Lung (tissue), 17 donors: ENCODE measurements at places on chromosomes 2 and 18. TPM values are rescaled to one million over a fixed set of nuclear protein-coding genes. Genes with fewer than 3 reads are reported as not detected.

GRCh38 chr18:76456018-76456750 is 38.9 kb downstream of the ZNF516 start:
- no peak for DNase-seq
- no peaks in the 10 kb centered on the region for H3K36me3 ChIP-seq
- H3K4me3 ChIP-seq, result no peak overlapping the region
- H3K4me1 ChIP-seq, result peaks cover 4% of the 10 kb centered on the region
- no peak overlapping the region for H3K27ac ChIP-seq

DNA sequence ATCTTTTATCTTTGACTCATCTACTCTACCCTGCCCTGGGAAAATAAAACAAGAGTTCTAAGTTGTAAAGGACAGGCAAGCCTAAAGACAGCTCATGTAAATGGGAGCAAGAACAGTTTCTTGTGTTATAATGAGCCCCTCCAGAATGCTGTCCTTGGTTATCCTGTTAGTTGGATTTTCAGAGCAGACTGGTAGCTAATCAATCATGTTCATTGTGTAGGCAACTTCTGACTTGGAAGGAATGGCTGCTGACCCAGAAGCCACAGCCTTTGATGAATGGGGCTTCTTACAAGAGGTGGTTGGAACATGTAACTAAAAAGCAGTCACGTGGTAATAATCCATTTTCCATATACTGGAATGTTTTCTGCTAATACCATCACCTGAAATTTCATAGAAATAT is 254.2 kb downstream of the AGPS start:
- DNase-seq, result no peak
- H3K4me3 ChIP-seq, result no peak overlapping the region
- no peaks in the 10 kb centered on the region for H3K36me3 ChIP-seq
- H3K27me3 ChIP-seq, result no peaks in the 10 kb centered on the region

DNA sequence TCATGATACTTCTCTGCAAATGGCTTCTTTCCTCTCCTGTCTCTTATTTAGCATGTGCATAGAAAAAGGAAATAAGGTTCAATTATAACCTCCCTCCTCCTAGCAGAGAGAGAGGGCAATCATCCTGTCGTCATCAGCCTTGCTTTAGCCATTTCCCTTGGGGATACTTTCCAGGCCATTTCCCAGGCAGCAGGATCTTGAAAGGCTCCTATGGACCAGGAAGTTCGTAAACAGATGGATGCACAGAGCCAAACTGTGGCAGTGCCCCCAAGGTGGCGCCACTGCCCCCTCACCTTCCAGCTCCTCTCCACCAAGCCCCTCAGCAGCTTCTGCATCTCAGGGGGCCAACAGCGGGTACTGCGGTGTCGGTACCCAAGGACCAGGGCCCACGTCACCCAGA is 157.4 kb downstream of the DTNA start:
- H3K4me3 ChIP-seq, result no peak overlapping the region
- no peak overlapping the region for H3K27ac ChIP-seq
- H3K36me3 ChIP-seq, result no peaks in the 10 kb centered on the region
- no peaks in the 10 kb centered on the region for H3K27me3 ChIP-seq
- no peaks in the 10 kb centered on the region for H3K4me1 ChIP-seq

The REG3A gene
- total RNA-seq, result not detected

The TEX44 gene
- total RNA-seq, result not detected
